ENCODE measurements at places on chromosomes 1 and 21.

GRCh38 chr1:67053535-67053784 lies 488 bp downstream of the SLC35D1 start:
- DNase-seq: no peak

- DNase-seq: no peak
Observed at GRCh38 chr1:92399076-92399475, 87.6 kb downstream of the GFI1 start.

DNA sequence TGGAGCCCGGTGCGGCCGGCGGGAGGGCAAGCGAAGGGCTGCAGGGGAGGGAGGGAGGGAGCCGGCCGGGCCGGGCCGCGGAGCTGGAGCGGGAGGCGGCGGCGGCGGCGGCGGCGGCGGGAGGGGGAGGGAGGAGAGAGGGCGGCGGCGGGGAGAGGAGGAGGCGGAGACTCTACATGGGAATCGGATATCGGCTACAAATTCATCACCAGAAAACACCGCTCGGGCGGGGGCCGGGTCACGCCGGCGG lies at the start of gene AKT3:
Gene AKT3 (minus strand): TSS at position 42 of the 250 bp plus-strand sequence. CDS start 7,073 bp downstream, outside the sequence.
- peak; percentile 95 for DNase-seq

GRCh38 chr1:193619911-193620310 lies 433.5 kb upstream of the B3GALT2 start:
- no peak for DNase-seq

- no peak for DNase-seq
Observed at GRCh38 chr1:102107441-102107840, 110.7 kb upstream of the OLFM3 start.

- DNase-seq: no peak
Observed at GRCh38 chr1:165861911-165862310, 34.5 kb downstream of the UCK2 start.

GRCh38 chr1:39230261-39231190 lies 26.0 kb downstream of the MACF1 start:
- no peak for DNase-seq
